ENCODE measurements at places on chromosomes 5 and 9. TPM values are rescaled to one million over a fixed set of nuclear protein-coding genes. Genes with fewer than 3 reads are reported as not detected.

PARP8 gene
- total RNA-seq = 9.6 TPM

DNA sequence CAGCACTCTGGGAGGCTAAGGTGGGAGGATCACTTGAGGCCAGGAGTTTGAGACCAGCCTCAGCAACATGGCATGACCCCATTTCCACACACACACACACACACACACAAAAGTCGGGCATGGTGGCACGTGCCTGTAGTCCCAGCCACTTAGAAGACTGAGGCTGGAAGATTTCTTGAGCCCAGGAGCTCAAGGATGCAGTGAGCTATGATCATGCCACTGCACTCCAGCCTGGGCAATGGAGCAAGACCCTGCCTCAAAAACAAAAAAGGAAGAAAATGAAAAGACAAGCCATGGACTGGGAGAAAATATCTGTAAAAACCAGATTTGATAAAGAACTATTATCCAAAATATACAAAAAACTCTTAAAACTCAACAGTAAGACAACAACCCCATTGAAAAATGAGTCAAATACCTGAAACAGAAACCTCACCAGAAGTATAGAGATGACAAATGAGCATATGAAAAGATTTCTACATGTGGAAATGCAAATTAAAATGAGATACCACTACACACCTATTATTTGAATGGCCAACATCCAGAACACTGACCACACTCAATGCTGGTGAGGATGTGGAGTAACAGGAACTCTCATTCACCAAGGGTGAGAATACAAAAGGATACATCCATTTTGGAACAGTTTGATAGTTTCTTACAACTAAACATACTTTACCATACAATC lies 24.7 kb downstream of the DNAJA1 start:
- no peak for DNase-seq

DNA sequence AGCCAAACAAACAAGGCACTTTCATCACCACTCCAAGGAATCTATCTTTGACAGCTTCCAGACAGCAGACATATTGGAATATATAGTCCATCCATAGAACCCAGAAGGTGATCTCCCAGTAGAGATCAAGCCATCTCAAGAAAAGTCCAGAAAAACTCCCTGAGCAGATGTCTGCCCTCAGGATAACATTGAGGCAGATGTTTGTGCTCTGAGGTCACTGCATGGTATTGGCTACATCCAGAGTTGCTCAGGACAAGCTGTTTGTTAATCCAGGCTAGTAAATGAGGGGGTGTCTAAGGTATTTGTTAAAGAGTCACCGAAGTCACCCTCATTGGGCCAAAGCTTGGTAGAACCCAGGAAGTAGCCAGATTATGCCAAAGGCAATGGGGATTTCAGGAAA lies 556.3 kb upstream of the KLF4 start:
- no peak for DNase-seq

INSL6 gene
- not detected for total RNA-seq

LCN2 gene
- total RNA-seq = not detected

GRCh38 chr5:73213566-73213998 lies 40.6 kb downstream of the TMEM174 start:
- no peak for DNase-seq

DNA sequence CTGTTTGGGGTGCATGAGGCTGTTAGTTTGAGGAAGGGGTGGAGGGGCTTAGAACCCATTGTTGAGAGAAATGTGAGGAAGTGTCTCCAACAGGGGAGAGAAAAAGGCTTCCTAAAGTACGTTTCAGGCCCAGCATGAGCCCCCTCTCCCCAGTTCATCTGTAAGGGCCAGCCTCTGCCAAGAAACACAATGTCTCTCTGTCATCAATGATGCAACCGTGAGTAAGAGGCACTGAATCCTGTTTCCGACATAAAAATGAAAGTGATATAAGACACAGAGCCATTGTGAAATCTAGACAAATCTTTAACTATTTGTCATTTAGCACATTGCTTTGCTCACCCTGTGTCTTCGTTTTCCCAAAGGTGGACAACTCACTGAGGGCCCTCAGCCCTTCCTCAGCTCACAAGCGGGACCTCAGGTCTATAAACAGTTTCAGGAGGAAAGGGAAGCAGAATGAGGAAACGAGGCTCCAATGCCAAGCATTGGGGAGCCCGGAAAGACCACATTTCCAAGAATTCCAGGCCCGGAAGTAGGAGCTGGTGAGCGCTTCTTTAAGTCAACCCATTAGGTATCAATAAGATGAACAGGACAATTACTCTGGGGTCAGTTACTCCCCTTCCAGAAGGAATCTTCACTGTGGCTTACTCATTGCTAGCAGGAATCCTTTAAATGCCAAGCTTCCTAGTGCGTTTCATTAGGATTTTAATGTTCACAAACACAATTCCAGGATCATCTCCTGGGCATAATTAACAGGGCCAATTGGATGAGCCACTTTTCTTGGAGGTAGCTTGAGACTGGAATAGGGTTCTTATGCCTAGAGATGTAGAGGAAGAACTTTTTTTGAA lies 59.0 kb upstream of the KLF4 start:
- DNase-seq = peak; percentile 53

SLC6A19 gene
- not detected for total RNA-seq

DNA sequence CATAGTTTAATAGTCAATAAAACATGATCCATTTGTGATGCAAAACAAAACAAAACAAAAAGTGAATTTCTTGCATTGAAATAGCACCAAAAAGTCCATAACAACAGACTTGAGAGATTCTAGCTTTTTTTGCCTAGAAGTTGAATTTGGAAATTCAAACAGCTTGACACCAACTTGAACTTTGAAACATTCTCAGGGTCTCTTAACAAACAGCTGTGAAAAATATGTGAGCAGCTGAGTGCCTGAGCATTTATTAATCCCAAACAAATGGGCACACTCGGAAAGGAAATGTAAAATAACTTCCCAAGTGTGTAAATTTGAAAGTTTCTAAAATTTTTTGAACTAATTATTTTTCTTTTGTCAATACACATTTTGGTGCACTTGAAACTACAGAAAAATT lies 56.0 kb upstream of the HMHB1 start:
- DNase-seq = no peak

FRMD3 gene
- 34.3 TPM for total RNA-seq

GRCh38 chr9:13160051-13160450 lies 119.4 kb downstream of the MPDZ start:
- DNase-seq = no peak

- DNase-seq = no peak
Measured at GRCh38 chr9:23581931-23582330, 244.1 kb downstream of the ELAVL2 start.

- DNase-seq = peak; percentile 48
Measured at GRCh38 chr5:127029581-127030258, 638 bp downstream of the MARCHF3 start.

DNA sequence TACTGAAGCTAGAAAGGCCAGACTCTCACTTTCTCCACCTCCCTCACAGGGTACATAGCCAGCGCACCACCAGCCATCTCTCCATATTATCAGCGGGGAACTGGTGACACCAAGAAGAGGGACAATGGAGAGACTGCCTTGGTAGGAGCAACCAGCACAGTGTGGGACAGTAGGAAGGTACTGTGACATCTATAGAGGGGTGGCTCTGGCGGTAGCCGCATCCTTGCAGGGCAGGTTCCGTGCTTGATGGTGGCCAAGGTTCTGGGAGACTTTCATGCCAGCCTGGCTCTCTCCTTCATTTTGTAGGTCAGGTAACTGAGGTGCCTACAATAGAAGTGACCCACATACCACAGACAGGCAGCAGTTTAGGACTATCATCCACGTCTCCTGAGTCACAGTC lies 65.5 kb upstream of the SMIM23 start:
- no peak for DNase-seq

GRCh38 chr5:7426284-7426683 lies 30.3 kb downstream of the ADCY2 start:
- no peak for DNase-seq

- DNase-seq = no peak
Measured at GRCh38 chr9:35618854-35619799, 914 bp upstream of the CD72 start.

- DNase-seq = peak; percentile 95
Measured at GRCh38 chr9:34654323-34655051, 2.5 kb downstream of the IL11RA start.

DNA sequence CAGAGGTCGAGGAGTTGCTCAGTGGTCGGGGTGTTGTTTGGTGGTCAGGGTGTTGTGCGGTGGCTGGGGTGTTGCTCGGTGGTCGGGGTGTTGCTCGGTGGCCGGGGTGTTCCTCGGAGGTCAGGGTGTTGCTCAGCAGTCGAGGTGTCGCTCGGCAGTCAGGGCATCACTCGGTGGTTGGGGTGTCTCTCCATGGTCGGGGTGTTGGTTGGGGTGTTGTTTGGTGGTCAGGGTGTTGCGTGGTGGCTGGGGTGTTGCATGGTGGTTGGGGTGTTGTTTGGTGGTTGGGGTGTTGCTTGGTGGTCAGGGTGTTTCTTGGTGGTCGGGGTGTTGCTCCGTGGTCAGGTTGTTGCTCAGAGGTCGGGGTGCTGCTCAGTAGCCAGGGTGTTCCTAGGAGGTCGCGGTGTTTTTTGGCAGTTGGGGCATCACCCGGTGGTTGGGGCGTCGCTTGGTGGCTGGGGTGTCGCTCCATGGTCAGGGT lies 11.0 kb upstream of the GPSM1 start:
- DNase-seq = peak; percentile 28

DNA sequence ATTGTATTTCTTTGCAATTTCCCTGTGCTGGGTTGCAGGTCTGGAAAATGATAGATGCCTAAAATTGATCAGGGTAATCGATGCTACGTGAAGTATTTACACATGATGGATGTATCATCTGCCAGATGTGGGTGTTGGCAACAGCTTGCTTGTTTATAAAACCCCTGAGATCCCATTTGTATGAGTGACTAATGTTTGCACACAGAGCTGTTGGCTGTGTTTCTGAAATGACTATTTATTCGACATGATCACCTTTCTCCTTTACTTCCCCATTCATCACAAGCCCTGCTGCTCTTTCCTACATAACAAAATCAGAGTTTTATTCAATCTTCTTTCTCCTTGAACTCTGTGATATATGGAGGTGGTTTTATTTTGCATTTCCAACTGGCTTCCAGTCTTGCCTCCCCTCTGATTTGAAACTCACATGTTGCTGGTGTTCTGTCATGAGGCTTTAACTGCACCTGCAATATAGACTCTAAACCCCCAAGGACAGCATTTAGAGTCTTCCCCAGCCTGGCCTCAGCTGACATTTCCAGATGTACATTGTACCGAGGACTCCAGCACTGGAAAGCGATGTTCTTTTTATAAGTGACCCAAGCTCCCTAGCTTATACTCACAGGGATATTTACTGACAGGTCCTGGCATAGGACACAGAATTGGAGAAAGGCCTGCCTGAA lies 50.7 kb upstream of the SHB start:
- DNase-seq = no peak

GRCh38 chr9:85425153-85425611 lies 316.6 kb downstream of the AGTPBP1 start:
- DNase-seq = peak; percentile 73

- DNase-seq = peak; percentile 34
Measured at GRCh38 chr5:854966-855743, 4.4 kb upstream of the ZDHHC11 start.

SPINK5 gene
- total RNA-seq = 3.0 TPM

DNA sequence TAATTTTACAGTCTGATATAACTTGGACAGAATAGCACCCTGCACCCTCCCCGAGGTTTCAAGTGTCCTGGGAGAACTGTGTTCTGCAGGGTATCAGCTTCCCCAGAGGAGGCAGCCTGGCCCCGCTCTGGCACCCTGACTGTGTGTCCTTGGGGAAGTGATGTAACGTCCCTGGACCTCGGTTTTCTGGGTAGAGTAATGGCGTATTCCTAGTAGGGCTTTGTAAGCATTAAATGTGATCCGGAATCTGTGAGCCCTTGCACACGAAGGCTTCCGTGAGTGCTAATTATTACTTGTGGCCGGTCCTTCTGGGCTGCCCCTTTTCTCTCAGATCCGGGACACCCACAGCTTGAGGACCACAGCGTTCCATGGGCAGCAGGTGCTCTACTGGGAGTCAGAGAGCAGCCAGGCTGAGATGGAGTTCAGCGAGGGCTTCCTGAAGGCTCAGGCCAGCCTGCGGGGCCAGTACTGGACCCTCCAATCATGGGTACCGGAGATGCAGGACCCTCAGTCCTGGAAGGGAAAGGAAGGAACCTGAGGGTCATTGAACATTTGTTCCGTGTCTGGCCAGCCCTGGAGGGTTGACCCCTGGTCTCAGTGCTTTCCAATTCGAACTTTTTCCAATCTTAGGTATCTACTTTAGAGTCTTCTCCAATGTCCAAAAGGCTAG lies 1.0 kb upstream of the CACFD1 start:
- DNase-seq = no peak

- DNase-seq = no peak
Measured at GRCh38 chr5:96823900-96824380, 16.2 kb upstream of the ERAP1 start.

GRCh38 chr5:150139334-150139733 lies 16.3 kb downstream of the PDGFRB start:
- no peak for DNase-seq

DNA sequence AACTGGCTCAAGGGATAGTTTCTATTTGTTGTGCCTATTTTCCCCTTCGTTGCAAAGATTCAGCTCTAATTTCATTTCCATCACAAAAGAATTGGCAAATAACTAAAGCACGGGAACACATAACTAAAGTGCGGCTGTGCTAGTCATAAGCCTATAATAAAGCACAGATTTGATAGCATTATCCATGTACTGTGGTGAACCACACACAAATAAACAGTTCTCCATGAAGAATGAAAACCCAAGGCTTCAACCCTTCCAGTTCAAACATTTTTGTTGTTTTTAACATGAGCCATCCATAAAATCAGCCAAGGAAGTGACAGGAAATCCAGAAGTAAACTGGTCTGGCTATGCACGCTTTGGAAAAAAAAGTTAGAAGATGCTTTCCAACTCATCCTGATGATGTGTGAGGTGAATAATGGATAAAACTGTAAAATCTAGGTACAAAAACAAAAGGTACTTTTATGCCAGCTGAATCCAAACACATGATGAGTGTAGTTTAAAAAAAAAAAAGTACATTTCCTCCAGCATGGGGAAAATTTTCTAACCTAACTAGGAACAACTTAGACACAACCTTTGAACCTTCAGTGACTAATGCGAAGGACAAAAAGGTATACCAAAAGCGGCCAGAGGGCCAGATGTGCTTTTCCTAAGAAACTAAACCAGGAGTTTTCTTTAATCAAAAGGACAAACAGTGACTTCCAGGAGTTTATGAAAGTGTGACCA lies 10.2 kb downstream of the ZNF608 start:
- no peak for DNase-seq

GRCh38 chr5:33167541-33167940 lies 273.2 kb upstream of the TARS1 start:
- no peak for DNase-seq

- DNase-seq = no peak
Measured at GRCh38 chr9:107489144-107489673, 360 bp downstream of the KLF4 start.

UNC5A gene
- 0.62 TPM for total RNA-seq
